ENCODE measurements at places on chromosomes 16 and 17.

GRCh38 chr16:57966204-57966771 lies 4.6 kb downstream of the CNGB1 start:
- no peak for DNase-seq

DNA sequence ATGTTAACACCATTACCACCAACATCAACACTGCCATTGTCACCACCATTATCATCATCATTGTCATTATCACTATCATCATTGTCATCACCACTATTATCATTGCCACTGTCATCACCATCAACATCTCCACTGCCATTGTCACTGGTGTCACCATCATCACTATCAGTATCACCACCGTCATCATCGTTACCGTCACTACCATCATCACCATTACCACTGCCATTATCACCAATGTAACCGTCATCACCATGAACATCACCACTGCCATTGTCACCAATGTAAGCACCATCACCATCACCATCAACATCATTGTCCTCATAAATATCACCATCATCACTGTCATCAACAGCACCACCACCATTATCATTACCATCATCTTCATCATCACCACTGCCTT lies 633.2 kb upstream of the EEF2KMT start:
- no peak for DNase-seq

DNA sequence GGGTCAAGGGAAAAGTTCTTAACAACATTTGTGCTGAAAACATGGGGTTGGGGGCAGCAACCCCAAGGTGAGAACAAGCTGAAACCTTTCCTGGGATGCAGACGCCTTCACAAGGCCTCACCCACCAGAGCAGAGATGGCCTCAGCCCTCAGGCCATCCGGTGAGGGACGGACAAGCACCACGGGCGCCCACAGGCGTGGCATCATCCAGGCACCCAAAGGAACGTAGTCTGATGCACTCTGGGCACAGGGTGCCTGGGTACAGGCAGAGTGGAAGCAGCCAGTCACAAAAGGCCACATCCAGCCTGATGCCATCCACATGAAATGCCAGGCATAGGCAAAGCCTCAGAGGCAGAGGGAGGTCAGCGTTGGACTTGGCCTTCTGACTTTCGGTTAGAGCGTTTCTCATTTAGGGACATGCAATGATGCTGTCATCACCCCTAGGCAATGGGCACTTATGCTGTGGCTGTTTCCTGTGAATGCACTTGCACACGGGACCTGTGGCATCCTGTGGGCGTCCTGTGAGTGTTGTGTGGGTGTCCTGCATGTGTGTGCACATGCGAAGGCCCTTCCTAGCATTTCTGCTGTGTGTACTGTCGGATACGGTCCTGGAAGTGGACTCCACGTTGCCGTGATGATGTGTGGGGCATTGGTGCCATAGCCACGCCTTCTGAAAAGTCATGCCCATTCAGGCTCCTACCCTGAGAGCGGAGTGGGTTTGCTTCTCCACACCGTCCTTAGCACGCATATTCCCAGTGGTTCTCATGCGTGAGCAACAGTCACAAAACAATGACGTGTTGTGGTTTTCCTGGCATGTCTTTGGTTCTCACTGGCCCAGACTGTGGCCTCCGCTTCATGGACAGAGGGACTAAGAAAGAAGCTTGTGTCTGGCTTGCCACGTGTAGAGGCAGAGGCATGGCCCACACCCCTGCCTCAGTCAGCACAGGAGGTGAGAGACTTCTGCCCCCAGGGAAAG lies 52.7 kb upstream of the ZNF469 start:
- DNase-seq = no peak

DNA sequence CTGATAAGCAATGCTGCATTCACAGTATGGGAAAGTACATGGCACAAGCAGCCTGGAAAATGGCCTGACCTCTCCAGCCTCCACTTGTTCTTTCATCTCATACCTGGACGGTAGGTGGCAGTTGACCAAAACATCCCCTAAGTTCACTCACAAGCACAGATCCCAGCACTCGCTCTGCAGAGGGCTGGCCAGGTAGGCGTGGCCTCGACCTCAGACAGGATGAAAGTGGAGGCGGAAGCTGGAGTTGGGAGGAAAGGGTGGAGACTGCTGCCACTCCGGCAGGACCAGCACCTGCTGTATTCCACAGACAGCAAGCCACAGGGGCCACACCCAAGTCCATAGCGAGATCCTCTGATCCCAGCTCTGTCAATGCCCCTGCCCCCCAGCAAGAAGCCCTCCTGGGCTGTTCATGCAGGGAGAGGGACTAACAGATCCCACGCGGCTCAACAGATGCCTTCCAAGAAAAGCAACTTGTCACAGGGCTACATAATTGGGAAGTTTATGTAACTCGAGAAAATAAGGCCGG lies 31.3 kb downstream of the ZCCHC14 start:
- no peak for DNase-seq

- DNase-seq = no peak
Measured at GRCh38 chr16:48008011-48008525, 147.7 kb downstream of the ABCC12 start.

- DNase-seq = no peak
Measured at GRCh38 chr16:9092282-9092977, 986 bp downstream of the HAPSTR1 start.

DNA sequence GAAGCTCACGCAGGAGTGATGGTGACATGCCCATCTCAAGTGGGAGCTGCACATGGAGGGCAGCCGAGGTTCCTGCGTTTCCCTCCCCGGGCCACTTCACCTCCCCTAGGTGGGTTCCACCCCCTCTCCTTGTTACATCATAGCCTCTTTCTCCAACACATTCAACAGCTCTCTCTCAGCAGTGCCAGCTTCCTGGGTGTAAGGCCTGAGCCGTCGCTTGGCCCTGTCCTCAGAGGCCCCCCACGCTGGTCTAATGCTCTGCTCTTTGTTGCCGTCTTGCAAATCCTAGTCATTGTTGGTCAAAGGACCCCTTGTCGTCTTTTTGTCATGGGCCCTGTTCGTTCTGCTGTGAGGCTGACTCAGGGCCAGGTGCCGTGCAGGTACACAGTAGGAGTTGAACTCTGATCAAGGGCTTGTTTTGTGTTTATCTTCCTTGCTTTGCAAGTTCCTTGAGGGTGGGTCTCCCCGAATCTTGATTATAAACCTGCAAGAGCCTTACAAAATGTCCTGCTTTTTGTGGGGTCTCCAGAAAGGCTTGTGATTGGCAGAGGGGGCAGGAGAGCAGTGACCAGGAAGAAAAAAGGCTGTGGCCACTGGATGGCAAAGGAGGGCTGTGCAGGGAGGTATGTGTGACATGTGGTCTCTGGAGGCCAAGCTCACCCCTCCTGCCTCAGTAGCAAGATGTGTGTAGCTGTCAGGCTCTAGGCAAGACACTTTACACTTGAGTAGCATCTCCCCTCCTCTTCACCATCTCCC lies 136.6 kb downstream of the CCDC182 start:
- no peak for DNase-seq

- no peak for DNase-seq
Measured at GRCh38 chr16:19235478-19235877, 50.1 kb upstream of the CLEC19A start.

DNA sequence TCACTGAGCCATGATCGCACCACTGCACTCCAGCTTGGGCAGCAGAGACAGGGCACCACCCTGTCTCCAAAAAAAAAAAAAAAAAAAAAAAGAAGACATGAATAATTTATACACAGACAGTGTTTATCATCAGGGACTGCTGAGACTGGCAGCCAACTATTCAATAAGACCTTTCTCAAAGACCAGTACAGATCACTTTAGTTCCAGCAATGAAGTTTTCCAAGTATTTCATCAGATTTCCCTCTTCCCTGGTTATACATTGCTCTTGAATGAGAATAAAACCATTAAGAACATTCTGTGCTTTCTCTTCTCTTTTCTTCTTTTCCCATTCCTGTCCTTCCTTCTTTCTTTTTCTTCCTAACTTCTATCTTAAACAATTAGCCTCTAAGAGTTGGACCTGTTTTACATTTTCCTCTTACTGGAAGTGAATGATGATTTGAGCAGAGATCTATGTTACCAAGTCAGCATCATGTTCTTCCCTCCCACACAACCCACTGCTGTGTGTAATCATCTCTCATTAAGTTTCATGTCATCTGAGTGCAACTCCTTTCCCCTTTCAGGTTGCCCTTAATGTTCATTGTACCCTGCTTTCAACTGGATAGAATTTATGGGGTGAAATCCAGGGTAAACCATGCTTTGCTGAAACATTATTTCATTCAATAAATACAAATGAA lies 35.9 kb upstream of the SMIM36 start:
- no peak for DNase-seq

GRCh38 chr16:3282103-3282729 lies 1.1 kb upstream of the ZNF263 start:
- DNase-seq = no peak

DNA sequence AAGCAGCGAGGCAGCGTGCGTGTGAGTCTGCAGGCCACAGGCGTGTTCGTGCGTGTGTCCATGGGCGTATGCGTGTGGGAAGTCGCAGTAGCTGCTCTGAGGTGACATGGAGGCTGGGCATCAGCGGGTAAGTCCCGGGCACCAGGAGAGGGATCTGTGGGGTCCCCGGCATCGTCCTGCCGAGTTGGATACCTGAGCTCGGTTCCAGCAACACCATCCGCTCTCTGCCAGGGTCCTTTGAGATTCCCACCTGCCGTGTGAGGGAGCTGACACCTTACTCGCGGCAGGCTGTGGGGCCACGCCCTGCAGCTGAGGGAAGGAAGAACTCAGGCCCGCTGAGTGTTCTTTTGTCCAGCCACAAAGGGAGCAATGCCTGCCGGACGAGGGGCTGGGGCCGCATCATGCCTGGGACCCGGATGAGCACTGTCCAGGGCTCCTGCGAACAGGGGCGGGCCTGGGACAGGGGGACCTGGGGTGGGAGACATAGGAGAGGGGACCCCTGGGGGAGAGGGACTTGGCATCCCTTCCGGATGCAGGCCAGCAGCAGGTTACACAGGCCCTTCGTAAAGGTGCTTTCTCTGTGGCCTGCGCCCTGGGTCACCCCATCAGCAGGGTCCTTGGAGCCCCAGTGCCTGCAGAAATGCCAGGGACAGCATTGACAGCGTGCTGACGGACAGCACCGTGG lies 5.0 kb upstream of the SNAI3 start:
- DNase-seq = no peak

- DNase-seq = no peak
Measured at GRCh38 chr16:87809150-87809902, 43.5 kb upstream of the KLHDC4 start.

DNA sequence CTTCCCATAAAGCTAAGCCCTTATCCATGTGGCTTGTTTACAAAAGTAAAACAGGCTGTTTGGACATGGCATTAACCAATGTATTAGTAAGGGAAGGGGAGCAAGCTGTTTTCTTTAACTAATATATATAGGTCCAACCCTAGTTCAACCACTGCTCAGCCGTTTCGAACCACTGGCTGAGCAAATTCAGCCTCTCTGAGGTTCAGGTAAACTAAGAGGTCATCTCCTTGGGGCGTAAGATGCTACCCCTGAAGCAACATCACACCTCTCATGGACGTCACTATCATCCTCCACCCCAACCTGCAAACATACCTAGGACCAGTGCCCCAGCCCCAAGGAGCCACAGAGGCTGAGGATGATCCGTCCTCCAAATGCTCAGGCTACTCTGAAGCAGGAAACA lies 45.2 kb downstream of the ANKRD11 start:
- DNase-seq = no peak

All from left renal pelvis (tissue), 4 donors.